Glomerular endothelial cell (primary cell): ENCODE measurements at places on chromosomes 5 and 9. TPM values are rescaled to one million over a fixed set of nuclear protein-coding genes. Genes with fewer than 3 reads are reported as not detected.

GRCh38 chr5:36656556-36656955 is 50.1 kb downstream of the SLC1A3 start:
- no peak for DNase-seq

GRCh38 chr5:72018143-72018803 is 89.0 kb upstream of the MAP1B start:
- peak; percentile 34 for DNase-seq

DNA sequence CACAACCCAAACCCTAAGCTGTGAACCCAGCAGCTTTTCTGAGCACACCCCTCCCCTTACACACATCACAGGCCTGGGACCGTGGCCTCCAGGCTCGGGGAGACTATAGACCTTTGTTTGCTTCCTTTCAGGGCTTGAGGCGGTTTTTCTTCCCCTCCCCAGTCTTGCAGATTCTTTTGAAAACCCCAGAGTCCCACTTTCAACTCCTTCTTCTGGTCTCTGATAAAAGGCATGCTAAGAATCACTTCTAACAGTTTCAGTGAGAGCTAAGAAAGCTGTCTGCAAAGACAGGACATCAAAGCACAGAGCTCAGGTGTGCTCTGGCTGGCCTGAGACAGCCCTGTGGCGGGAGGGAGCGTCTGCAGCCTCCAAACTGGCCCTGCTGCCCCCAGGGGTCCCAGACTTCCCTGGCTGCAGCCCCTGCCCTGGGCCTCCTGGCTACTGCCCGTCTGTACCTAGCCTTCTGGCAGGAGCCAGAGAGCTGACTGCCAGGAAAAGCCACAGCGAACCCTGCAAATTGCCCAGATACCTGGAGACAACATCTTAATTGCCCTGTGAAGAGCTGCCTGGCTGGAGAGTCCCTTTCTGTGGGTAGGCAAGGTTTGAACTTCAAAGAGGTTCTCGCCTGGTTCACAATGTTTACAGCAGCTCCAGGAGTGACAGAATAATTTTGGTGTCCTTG is 138.9 kb downstream of the GADD45G start:
- DNase-seq: no peak

GRCh38 chr9:123059472-123060220 is 26.2 kb downstream of the GPR21 start:
- no peak for DNase-seq

Gene PTPN3
- total RNA-seq: 1.8 and 3.6 TPM in 2 replicates

Gene CEP78
- total RNA-seq: 10.1 and 18.6 TPM in 2 replicates

- no peak for DNase-seq
Observed at GRCh38 chr9:94611638-94612068, 18.0 kb upstream of the FBP2 start.

Gene REEP2
- total RNA-seq: 7.6 and 13.5 TPM in 2 replicates

Gene PROB1
- total RNA-seq: 2.4 and 2.7 TPM in 2 replicates
